Thyroid gland (tissue), 4 donors: ENCODE measurements at places on chromosomes 6 and 20. TPM values are rescaled to one million over a fixed set of nuclear protein-coding genes. Genes with fewer than 3 reads are reported as not detected.

DNA sequence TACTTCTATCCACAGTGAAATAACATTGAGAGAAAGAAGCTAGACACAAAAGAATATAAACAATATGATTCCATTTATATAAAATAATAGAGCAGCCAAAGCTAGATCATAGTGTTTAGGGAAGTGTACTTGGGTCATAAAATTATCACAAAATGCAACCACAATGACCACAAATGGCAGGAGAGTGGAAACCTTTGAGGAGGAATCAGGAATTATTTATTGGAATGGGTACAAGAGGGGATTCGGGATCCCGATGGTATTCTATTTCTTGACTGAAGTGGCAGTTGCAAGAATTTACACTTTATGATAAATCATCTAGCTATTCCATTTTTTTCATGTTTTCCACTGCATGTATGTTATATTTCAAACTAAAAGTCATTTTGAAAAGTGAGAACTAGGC lies 76.1 kb downstream of the IPCEF1 start:
- DNase-seq: no peak

GRCh38 chr6:82711105-82711827 lies 347.6 kb downstream of the TPBG start:
- DNase-seq: no peak

GRCh38 chr6:7895125-7895423 lies 15.5 kb downstream of the TXNDC5 start:
- DNase-seq: no peak

- DNase-seq: no peak
Observed at GRCh38 chr6:835476-836160, 142.7 kb upstream of the EXOC2 start.

SLC2A10 gene
- total RNA-seq: 51.7 TPM
